ENCODE measurements at places on chromosomes 11 and 22.
A peak's percentile ranks its signal among the peaks of the same experiment; 100 is the strongest.

GRCh38 chr11:78015878-78016277 is 7.2 kb downstream of the KCTD14 start:
- DNase-seq, result no peak

GRCh38 chr22:28443526-28443876 is 236.1 kb downstream of the TTC28 start:
- DNase-seq, result no peak

DNA sequence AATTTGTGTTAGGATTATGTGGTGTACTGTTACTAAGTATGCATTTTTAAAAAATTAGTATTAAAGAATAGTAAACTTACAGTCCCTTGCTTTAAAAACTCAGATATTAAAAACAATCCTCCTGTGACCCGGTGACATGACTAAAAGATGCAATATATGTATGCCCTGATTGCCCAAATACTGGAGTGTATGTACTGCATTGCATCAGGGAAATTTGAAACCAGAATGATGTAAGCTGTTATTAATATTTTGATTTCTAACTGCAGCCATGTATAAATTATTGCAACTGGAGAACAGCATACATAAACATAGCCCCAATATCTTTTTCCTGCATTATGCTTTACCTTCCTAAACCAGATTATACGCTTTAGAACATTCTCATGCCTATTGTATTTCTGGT is 3.7 kb upstream of the HSPA8 start:
- DNase-seq, result no peak

DNA sequence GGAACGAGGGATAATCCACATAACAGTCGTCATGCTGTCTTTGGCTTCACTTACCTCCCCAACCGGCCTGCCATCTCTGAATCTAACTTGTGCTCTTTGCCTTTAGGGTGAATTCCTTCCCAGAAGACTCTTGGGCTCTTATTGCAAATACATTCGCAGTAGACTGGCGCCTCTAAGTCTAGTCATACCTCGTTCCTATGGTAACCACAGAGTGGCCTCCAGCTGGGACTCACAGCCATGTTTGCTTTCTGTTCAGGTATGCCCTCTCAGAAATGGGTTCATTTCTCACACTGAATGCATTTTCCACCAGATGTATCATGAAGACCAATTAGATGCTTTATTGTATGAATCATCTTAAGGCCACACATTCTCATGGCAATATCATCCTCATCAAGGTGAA is 112.7 kb downstream of the FAR1 start:
- no peak for DNase-seq

- peak; percentile 26 for DNase-seq
Observed at GRCh38 chr11:102453302-102453695, 734 bp upstream of the TMEM123 start.

Data from stimulated activated CD4-positive, alpha-beta T cell treated with anti-CD3 and anti-CD28 coated beads, Interleukin-15, amount 100 ng/mL, for 1 hour (primary cell).